Liver (tissue), 10 donors: ENCODE measurements at places on chromosomes 7 and 10. TPM values are rescaled to one million over a fixed set of nuclear protein-coding genes. Genes with fewer than 3 reads are reported as not detected.

GSTK1 gene
- 98.9 TPM for total RNA-seq

SPDYE11 gene
- total RNA-seq = not detected

SFTPA2 gene
- total RNA-seq = not detected

PNLIPRP3 gene
- not detected for total RNA-seq

CTAGE8 gene
- total RNA-seq = not detected

DNA sequence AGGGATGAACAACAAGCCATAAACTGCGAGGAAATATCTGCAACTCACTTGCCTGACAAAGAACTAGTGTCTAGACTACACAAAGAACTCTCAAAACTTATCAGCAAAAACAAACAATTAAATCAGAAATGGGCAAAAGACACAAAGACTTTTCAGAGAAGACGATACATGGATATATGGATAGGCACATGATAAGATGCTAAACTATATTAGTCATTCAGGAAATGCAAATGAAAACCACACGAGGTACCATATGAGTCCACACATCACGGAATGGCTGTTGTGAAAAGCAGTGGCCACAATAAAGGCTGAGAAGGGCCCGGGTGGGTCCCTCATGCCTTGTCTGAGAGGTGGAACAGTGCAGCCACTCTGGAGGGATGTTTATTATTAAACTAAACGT is 267.8 kb downstream of the WDR37 start:
- no peak overlapping the region for H3K27ac ChIP-seq
- no peaks in the 10 kb centered on the region for H3K4me1 ChIP-seq

DNA sequence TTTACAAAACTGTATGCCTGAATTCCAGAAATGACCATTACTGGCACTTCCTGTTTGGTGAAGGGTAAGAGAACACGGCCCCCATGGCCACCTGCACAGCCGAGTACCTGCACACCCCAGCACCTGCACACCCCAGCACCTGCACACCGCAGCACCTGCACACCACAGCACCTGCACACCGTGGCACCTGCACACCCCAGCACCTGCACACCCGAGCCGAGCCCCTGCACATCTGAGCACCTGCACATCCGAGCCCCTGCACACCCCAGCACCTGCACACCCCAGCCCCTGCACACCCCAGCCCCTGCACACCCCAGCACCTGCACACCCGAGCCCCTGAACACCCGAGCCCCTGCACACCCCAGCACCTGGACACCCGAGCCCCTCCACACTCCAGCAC is 243.5 kb downstream of the DNAJB6 start:
- no peak overlapping the region for H3K4me3 ChIP-seq
- no peaks in the 10 kb centered on the region for H3K4me1 ChIP-seq
- H3K36me3 ChIP-seq = no peaks in the 10 kb centered on the region
- H3K27me3 ChIP-seq = no peaks in the 10 kb centered on the region

- no peak overlapping the region for H3K4me3 ChIP-seq
- no peaks in the 10 kb centered on the region for H3K4me1 ChIP-seq
- DNase-seq = no peak
- no peaks in the 10 kb centered on the region for H3K36me3 ChIP-seq
- H3K27ac ChIP-seq = no peak overlapping the region
Measured at GRCh38 chr7:47128700-47129099, 453.2 kb downstream of the TNS3 start.

- H3K36me3 ChIP-seq = no peaks in the 10 kb centered on the region
- H3K27ac ChIP-seq = peak overlapping the region; percentile 75
- H3K27me3 ChIP-seq = no peaks in the 10 kb centered on the region
- DNase-seq = no peak
Measured at GRCh38 chr7:76292213-76292573, 10.3 kb upstream of the HSPB1 start.

DNA sequence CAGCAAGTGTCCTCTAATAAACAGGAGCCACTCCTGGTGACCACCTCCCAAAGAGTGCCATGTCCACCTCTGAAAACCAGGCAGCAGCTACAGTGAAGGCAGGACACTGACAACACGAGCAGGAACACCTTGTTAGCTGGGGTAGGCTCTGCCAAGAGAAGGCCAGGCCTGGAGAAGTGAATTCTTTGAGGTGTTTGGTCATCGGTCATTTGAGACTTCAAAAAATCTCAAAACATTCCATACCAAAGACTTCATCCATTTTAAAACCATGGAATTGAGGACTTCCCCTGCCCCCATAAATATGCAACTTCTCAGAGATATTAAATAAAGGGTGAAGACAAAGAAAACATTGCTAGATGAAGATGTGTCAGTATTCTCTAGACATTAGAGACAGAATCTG is 28.4 kb upstream of the OPALIN start:
- no peaks in the 10 kb centered on the region for H3K36me3 ChIP-seq
- H3K4me3 ChIP-seq = no peak overlapping the region
- DNase-seq = no peak
- H3K27ac ChIP-seq = no peak overlapping the region
- H3K27me3 ChIP-seq = no peaks in the 10 kb centered on the region
- peaks cover 8% of the 10 kb centered on the region for H3K4me1 ChIP-seq

DNA sequence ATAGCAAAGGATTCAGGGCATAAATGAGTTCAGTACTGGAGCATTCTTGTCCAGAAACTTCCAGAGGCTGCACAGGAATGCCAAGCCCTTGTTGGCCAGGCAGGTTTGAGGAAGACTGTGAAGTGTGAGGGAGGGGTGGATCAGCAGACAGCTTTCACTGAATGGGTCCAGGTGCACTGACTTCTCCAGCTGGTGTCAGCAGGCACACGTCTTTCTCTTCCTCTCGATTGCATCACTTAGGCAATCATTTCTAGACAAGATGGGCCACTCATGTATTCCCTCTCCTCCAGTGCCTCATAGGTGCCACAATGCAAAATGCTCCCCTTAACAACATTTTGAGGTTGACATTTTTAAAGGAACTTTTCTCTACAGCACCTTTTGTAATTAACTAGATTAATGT is 15.6 kb upstream of the PLEKHS1 start:
- H3K36me3 ChIP-seq = no peaks in the 10 kb centered on the region
- H3K4me3 ChIP-seq = no peak overlapping the region
- H3K4me1 ChIP-seq = no peaks in the 10 kb centered on the region

DNA sequence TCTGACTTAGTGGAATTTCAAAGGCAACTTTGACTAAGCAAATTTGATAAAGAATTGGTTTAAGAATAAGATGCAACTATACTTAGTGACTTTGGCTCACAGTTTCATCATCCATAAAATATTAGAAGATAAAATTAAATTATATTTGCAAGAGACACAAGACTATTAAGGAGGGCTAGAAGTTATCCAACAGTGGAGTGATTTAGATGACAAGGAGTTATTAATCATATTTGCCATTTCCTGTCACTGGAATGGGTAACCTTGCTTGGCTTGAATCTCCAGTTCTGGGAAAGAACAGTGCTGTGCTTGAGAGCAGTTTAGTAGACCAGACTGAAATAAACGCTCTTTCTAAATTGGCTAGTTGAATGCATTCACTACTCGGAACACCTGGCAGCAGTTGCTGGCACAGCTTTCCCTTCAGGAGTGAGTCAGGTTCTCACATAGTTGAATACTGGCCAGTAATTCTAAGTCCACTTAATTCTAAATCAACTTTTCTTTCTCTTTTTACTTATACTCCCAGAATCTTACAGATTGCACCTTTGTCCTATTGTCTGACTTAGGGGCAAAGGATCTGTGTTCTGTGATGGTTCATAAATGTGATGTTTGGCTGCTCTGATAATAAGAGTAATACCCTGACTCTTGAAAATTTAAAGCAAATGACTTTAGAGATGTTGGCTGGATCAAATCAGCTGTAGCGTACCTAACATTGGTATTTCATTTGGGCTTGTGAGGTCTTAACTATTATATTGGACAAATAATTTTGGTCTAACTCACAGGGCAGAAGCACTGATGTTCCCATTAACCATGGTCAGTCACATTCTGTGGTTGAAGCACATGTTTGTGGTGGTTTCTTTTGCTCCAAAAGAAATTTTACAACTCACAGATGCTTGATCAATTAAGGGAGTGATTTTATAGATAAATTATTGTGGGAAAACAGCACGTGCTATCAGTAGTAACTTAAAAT is 16.6 kb downstream of the STMP1 start:
- peaks cover 14% of the 10 kb centered on the region for H3K4me1 ChIP-seq
- H3K4me3 ChIP-seq = no peak overlapping the region
- DNase-seq = no peak

DNA sequence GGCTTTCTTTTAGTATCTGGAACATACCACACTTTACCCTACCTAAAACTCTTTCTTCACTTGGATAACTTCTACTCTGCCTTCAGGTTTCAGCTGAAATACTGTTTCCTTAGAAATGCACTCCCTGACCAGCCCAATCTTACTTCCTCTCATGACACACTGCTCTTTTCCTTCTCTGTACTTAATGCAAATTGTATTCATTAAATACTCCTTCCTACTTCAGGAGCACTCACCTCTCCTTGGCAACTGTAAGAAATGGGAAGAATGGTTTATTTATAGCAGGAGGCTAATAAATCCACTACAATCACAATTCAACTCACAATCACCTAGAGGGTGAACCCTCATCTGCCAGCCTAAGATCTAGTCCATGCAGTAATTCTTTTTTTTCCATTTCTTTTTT is 15.2 kb downstream of the ZCWPW1 start:
- H3K4me3 ChIP-seq = no peak overlapping the region
- no peak overlapping the region for H3K27ac ChIP-seq
- DNase-seq = no peak

GRCh38 chr7:37781156-37781555 is 67.2 kb upstream of the NME8 start:
- no peak overlapping the region for H3K4me3 ChIP-seq
- no peak for DNase-seq
- no peaks in the 10 kb centered on the region for H3K27me3 ChIP-seq
- H3K36me3 ChIP-seq = no peaks in the 10 kb centered on the region
- no peak overlapping the region for H3K27ac ChIP-seq
- H3K4me1 ChIP-seq = no peaks in the 10 kb centered on the region

- no peak for DNase-seq
- no peaks in the 10 kb centered on the region for H3K36me3 ChIP-seq
- no peak overlapping the region for H3K27ac ChIP-seq
Measured at GRCh38 chr7:94512735-94513564, 3.3 kb downstream of the CASD1 start.

- DNase-seq = peak; percentile 65
- H3K27ac ChIP-seq = peak within 1 kb of the TSS; percentile 23
- H3K27me3 ChIP-seq = no peaks in the 10 kb centered on the region
- no peaks in the 10 kb centered on the region for H3K36me3 ChIP-seq
Measured at GRCh38 chr7:108002726-108003598, at the start of gene LAMB1. LAMB1 (minus strand) TSS chr7:108003161; CDS start chr7:108002885, 276 bp downstream.

GRCh38 chr7:140317597-140317996 is 80.7 kb downstream of the SLC37A3 start:
- DNase-seq = no peak
- no peaks in the 10 kb centered on the region for H3K27me3 ChIP-seq
- no peaks in the 10 kb centered on the region for H3K4me1 ChIP-seq
- H3K36me3 ChIP-seq = no peaks in the 10 kb centered on the region

DNA sequence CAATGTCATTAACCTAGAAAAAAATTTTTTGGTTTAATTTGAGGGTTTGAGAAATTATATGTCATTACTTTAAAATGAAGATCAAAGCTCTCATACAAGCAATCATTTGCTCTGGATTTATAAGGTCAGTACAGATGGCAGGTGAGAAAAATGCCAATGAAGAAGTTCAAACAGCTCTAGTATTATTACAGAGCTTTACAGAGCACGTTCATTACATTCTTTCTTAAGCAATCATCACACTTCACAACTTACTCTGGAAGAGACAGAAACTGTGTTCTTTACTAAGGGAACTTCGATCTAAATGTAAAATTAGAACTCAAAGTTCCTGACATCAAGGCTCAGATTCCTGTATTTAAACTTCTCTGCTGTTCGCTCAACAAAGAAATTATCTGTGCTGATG is 153.4 kb downstream of the ATE1 start:
- no peaks in the 10 kb centered on the region for H3K27me3 ChIP-seq
- H3K4me3 ChIP-seq = no peak overlapping the region
- no peak for DNase-seq
- no peaks in the 10 kb centered on the region for H3K36me3 ChIP-seq
- no peak overlapping the region for H3K27ac ChIP-seq
- H3K4me1 ChIP-seq = peaks cover 2% of the 10 kb centered on the region

DNA sequence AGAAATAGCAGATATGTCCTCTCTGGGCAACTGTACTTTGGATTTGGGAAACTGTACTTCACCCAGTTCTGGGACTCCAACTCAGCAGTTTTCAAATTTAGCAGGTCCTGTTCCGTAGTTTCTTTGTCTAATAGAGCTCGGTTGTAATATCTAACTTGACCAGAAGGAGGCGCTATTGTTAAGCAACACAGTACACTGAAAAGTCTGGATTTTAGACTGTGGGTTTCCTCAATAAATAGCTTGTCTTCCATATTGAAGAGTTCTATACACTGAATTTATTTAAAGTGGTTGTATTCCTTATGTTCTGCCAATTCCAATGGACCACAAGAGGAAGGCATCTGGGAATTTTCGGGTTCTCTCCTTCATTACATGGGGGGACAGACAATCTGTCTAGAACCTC is 39.8 kb downstream of the ELFN1 start:
- peaks cover 54% of the 10 kb centered on the region for H3K4me1 ChIP-seq
- H3K27ac ChIP-seq = no peak overlapping the region
- no peaks in the 10 kb centered on the region for H3K27me3 ChIP-seq
- H3K4me3 ChIP-seq = no peak overlapping the region

DNA sequence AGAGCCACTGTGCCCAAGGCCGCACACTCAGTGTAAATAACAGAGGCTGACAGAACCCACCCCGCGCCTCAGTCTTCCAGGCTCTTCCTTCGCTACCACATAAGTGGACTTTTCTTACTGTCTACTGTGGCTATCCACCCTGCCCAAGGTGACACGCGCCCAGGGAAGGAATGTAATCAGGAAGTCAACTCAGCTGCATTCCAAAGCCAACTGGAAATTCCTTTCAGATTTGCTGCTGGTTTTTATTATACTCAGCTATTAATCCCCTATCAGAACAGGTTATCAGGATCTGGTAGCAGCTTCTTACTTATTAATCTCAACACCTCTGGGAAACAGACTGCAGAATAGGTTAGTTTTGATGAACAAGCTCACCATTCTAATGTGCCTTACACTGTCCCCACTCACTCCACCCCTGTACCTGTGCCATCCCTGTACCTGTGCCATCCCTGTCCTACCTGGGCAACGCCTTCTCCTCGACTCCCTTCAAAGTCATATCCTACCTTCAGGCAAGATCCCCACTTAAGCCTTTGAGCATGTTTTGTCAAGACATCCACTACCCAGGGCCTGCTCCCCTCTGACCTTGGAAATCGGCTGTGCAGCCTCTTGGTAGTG is 90.7 kb downstream of the NHLRC2 start:
- no peak overlapping the region for H3K27ac ChIP-seq
- H3K4me1 ChIP-seq = no peaks in the 10 kb centered on the region
- DNase-seq = no peak
- H3K4me3 ChIP-seq = no peak overlapping the region
